Activated CD4-positive, alpha-beta T cell treated with anti-CD3 and anti-CD28 coated beads, Interleukin-10, Interleukin-2, amounts not matched to agents 100 ng/mL and 50 ng/mL, durations not matched to agents 16 hours and 8 hours (primary cell): ENCODE measurements at places on chromosomes 7 and 10.

DNA sequence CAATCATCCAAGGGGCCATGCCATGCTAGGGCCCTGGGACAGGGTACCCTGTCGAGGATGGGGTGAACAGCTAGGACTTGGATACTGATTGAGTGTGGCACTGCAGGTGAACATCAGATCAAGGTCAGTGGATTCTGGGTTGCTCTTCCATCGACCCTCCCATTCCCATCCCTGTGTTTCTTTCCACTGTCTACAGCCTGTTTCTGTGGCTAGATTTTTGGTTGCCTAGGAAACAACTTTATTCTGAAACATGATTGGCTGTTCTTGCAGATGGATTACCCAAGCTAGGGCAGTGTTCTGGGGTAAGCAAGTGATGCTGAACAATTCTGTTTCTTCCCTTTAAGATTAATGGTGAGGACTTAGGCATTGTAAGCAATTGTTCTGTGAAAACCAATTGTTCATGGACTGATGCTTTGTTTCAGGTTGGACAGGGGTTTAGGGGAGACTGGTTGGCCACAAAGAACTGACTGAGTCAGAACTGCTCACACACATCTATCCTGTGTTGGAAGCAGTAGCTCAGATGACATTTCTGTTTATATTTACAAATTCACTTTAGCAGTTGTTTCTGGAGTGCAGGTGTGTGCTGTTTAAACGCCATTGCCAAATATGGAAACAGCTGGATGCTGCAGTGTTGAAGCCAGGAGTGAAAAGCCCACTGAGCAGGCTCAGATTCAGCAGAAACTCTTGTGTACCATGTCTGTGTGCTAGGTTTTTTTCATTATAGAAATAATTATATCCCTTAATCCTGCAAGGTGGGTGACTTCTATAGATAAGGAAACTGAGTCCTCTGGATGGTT lies 102.3 kb upstream of the BTBD16 start:
- no peak for DNase-seq

- peak; percentile 63 for DNase-seq
Observed at GRCh38 chr10:3806603-3807002, 21.6 kb upstream of the KLF6 start.

DNA sequence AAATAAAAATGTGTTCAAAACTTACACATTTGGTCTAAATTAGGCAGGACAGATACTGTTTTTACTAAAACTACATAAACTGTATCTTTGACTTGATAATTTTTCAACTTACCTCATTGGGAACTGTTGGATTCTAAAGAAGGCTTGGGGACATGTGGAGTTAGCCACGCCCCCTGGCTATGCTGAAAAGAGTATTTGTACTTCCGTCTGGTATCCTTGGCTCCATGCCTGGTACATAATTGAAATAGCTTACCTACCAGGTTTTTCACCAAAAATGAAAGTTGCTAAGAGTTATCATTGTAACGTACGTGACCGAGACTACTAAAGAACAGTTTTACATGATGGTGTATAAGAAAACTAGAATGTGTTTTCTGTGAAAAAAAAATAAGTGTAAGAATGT lies 604.8 kb upstream of the IGFBP3 start:
- DNase-seq, result no peak

- DNase-seq, result no peak
Observed at GRCh38 chr10:62057359-62057758, 155.9 kb downstream of the ARID5B start.

- no peak for DNase-seq
Observed at GRCh38 chr7:5500777-5501350, 77.2 kb upstream of the TNRC18 start.

DNA sequence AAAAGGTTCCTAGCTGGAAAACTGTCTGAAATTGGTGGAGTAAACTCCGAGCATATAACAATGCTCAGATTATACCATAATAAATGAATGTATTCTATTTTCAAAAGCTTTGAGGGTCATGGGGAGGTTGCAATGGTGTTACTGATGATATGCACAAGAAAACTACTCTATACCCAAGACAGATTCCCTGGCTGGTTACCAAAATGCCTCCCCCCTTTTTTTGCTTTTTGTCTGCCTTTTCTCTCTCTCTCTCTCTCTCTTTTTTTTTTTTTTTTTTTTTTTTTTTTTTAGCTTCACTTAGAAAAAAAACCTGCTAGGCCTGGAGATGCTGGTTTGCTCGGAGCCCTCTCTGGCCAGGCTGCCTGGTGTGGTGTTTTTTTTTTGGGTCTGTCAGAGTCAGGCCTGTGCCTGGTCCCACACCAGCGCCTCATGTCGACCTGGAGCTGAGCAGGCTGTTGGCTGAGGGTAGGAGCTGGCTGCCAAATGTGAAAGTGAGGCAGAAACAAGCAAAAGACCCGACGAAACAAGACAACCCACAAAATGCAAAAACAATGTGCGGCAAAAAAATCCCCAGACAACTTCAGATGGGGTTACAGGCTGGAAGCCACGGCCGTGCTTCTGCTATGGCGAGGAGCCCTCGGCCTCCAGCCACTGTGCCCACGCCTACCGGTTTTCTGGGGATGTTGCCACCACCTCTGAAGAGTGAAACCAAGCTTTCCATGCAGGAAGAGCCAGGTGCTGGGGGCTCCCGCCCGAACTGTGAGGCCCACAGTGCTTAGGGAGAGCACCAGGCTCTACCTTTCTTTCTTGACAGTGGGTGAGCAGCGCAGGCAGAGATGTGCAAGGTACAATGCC lies 59.9 kb upstream of the EFCAB10 start:
- DNase-seq, result no peak

DNA sequence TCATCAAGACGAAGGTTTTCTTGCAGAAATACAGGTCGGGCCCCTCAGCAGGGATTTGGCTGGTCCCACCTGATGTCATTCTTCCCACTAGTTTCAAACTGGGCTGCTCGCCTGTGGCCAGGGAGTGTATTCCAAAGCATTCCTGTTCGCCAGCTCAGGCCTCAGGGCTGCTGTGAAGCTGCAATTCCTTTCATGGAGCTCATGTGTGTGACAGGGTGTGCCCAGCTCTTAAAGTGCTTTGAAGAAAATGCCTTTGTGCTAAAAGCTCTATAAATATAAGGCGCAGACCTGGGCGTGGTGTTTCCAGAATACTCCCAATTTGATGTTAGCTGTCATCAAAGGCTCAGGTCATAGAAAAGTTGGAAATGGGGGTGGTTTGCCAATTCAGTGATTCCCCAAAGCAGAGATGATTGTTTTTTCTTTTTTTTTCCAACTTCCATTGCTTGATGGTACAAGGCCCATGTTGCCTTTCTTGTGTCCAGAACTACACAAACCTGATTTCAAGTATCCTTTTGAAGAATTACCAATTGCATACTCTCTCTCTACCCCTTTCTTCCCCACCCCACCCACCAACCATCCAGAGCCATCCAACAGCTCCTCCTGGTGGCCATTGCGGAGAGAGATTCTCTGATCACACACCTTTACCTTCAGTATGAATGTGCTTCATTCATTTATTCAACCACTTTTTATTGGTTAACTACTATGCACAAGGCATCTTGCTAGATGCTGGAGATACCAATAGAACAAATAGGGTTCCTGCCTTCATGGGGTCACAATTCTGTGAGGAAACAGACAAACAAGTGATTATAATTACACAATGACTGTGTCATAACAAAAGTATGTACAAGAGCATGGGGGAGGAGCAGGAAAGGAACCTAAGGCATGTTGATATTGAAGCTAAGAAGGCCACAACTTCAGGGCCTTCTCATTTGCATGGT lies 297.3 kb upstream of the LYZL1 start:
- peak; percentile 33 for DNase-seq

- DNase-seq, result no peak
Observed at GRCh38 chr7:136104269-136104603, 127.1 kb upstream of the MTPN start.

- DNase-seq, result no peak
Observed at GRCh38 chr10:129760003-129760315, 204.1 kb downstream of the EBF3 start.

GRCh38 chr10:52637592-52637991 lies 135.0 kb downstream of the MBL2 start:
- DNase-seq, result no peak

GRCh38 chr7:133024596-133024995 lies 57.3 kb downstream of the CHCHD3 start:
- DNase-seq, result no peak

DNA sequence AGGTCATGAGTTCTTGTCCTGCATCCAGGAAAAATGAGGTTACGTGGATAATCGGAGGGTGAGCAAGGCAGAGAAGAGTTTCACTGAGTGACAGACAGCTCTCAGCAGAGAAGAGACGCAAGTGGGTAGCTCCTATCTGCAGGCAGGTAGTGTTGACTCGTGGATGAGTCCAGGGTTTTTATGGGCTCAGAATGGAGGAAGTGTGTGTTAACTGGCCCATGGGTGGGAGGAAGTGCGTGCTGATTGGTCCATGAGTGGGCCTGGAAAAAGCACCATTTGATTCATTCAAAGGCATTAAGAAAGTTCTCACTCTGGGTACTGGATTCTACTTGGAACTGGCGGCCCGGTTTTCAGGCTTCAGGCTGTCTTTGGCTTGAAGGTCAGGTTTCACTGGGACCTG lies 4.8 kb upstream of the DMTF1 start:
- DNase-seq, result no peak

GRCh38 chr7:67597161-67597560 lies 600.5 kb downstream of the TYW1 start:
- no peak for DNase-seq

- DNase-seq, result no peak
Observed at GRCh38 chr10:61663466-61663865, 737 bp downstream of the CABCOCO1 start.

GRCh38 chr10:111158595-111158994 lies 81.8 kb downstream of the ADRA2A start:
- no peak for DNase-seq

GRCh38 chr7:31872545-31873370 lies 185.7 kb downstream of the PPP1R17 start:
- DNase-seq, result no peak

DNA sequence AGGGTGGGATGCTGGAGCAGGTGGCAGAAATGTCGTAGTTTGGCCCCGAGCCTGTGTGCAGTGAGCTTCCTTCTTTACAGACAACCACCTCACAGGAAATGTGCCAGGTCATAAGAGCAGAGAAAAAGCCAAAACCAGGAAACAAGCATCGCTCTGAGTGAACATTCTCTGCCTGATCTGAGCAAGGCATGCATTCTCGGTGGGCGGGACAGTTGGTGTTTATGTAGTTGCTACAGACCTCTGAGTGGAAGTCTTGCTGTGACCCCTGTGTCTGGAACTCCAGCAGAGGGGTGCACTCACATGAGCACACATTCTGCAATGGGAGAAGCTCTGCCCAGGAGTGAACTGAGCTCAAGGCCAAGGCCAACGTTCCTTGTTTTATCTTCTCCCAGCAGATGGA lies 230.1 kb downstream of the TCERG1L start:
- peak; percentile 44 for DNase-seq

GRCh38 chr7:148304456-148304855 lies 286.1 kb upstream of the C7orf33 start:
- no peak for DNase-seq

DNA sequence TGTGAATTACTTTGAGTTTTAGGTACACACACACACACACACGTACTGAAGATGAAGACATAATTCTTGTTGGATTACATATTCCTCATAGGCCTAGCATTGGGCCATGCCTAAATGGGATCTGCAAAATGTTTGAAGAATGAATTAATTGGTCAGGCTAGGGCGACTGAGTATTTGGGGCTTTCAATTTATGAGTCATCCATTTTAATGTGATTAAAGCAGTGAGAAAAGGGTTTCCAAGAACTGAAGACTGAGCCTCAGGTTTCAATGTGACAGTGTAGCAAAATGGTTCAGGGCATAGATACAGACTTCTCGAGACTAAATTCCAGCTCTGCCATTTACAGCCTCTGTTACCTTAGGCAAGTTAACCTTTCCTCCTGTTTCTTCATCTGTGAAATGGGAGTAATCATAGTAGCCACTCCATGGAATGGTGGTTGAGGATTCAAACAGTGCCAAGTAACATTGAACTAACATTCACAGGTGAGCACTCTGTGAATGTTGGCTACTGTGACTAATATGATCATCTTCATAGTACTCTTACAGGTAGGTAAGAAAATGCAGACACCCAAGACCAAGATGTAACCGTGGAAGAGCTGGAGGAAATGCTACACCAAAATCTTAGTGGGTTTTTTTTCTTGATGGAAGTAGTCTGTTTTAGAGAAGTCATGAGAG lies 7.6 kb downstream of the BPGM start:
- peak; percentile 75 for DNase-seq

- no peak for DNase-seq
Observed at GRCh38 chr10:124164264-124164663, 70.9 kb upstream of the CHST15 start.

GRCh38 chr7:354597-355470 lies 64.9 kb downstream of the FOXL3 start:
- DNase-seq, result no peak

DNA sequence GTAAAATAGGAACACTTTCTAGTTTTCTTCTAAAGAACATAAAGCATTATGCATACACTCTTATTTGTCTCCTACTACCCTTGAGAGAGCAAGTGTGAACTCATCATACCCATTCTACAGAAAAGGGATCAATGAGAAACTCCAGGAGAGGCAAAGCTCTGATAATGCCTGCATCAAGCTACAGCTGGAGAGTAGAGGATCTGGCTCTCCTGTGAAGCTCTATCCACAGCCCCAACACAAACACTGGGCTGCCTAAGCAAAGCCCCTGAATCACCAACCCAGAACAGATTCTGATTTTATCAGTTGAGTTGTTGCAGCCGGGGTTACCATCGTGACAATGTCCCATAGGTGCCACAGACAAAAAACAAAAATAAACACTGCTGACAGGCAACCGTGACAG lies 74.9 kb downstream of the NUDCD3 start:
- DNase-seq, result no peak

DNA sequence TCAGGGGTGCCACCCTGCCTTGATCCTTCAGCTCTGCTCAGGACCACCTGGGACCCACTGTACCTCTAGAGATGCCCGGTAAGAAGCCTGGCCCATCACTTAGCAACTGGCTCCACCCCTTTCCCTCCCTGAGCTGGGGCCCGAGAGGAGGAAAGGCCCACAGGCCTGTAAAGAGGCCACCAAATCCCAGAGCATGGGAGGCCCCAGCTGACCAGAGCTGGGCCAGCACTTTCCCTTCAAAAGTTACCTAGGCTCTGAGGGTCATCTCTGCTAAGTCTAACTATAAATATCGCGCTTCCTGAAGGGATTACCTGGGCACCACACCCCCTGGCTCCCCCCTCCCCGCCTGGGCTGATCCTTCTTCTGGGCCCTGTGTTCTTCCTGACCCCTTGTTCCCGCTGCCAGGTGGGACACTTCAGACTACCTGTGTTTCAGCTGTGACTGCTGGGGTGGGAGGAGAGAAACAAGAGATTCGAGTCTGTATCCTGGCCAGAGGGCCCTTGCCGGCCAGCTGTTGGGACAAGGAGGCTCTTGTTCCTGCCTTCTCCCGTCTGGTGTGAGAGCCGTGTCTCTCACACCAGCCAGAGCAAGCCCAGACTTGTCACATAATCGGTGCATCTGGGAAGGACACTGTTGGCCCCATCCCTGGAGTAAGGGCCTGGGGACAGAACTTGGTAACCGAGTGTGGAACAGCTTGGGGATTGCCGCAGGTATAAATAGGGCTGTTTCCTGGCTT lies 22.8 kb upstream of the ANKRD2 start:
- DNase-seq, result no peak

DNA sequence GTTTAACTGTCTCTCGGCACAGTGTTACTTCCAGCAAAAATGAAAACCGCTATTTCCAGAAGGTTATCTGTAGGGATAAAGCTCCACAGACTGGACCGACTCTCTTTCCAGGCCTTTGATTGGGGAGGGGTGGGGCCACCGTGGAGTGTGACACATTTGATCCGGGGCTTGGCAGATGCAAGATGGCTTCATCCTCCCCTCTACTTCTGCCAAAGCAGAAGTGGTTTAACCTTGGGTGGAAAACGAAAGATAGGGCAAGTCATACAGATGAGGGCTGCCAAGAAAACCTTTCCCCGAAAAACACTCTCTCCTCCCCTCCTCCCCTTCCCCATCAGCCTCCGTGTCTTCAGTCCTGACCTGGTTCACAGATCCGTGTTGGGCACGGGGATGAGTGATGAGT lies 139.7 kb upstream of the SH2B2 start:
- DNase-seq, result no peak
